ENCODE measurements at places on chromosomes 12 and 14. TPM values are rescaled to one million over a fixed set of nuclear protein-coding genes. Genes with fewer than 3 reads are reported as not detected.

- DNase-seq, result no peak
These were observed 669 bp downstream of the RFX4 start for GRCh38 chr12:106583242-106584103.

- no peak for DNase-seq
These were observed 23.4 kb downstream of the LTBR start for GRCh38 chr12:6407236-6407954.

GRCh38 chr12:43289426-43289801 lies 262.6 kb downstream of the ADAMTS20 start:
- peak; percentile 74 for DNase-seq

DNA sequence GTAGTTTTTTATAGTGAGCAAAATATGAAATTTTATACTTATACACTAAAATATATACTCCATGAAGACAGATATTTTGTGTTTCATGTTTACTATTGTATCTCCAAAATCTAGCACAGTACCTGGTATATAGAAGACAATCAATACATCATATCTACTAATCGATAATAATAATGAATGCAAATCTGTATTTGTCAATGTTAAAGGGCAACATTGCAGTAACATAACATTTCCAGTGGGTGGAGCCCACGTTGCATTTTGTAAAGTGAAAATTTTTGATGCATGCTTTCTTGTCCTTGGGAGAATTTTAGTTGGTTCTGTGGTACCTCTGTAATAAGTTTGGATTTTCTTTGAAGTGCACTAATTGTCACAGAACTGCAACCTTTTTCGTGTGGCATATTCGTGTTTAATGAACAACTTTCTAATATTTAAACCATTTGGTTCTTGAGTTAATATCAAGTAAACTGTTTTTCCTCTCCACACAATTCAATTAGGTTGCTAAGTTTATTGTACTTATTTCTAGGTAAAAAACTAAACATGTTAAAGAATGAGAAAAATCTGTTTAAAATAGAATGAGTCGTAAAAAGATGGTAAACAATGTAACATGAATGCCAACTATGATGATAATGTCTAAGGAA lies 47.4 kb downstream of the AVPR1A start:
- DNase-seq, result no peak

DEGS2 gene
- 0.07 TPM for total RNA-seq
